ENCODE measurements at places on chromosomes 2 and 18. TPM values are rescaled to one million over a fixed set of nuclear protein-coding genes. Genes with fewer than 3 reads are reported as not detected.

DNA sequence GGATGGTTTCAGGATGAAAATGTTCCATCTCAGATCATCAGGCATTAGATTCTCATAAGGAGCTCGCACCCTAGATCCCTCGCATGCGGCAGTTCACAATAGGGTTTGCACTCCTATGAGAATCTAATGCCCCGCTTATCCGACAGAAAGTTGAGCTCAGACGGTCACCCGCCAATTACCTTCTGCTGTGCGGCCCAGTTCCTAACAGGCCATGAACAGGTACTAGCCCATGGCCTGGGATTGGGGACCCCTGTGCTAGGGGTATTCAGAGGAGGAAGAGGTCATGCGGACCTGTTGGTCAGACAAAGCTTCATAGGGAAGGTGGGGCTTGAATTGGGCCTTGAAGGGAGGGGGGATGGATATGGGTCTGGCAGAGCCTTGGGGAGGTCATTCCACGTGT lies 4.4 kb upstream of the BUB1 start:
- no peak for DNase-seq

DNA sequence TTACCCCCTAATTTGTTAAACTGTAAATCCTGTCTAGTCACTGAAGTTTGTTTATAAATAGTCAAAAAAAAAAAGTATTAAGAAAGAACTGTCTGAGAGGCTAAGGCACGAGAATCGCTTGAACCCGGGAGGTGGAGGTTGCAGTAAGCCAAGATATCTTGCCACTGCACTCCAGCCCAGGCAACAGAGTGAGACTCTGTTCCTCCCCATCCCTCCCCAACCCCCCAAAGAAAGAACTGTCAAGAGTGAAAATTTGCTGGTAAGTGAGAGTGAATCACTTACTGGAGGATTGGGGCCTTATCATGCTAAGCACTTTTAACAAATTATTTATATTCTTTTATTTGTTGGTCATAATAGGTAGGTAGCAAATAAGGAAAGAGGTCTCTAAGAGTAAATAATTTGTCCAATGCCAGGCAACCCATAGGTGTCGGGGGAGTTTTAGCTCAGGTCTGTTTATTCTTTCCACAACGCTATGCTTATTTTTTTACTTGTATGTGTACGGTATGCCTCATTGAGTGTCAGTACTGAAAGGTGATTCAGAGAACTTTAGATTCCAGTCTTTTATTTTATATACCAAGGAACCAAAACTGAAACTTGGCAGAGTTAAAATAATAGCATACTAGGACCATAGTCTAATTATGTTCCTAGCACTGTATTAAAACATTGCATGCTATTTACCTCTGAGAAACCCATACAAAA lies 2.5 kb downstream of the TAF4B start:
- no peak for DNase-seq

- peak; percentile 41 for DNase-seq
Measured at GRCh38 chr2:100876231-100876860, 56.4 kb downstream of the NPAS2 start.

- DNase-seq, result no peak
Measured at GRCh38 chr2:95379371-95379831, 23.1 kb upstream of the FAHD2A start.

DNA sequence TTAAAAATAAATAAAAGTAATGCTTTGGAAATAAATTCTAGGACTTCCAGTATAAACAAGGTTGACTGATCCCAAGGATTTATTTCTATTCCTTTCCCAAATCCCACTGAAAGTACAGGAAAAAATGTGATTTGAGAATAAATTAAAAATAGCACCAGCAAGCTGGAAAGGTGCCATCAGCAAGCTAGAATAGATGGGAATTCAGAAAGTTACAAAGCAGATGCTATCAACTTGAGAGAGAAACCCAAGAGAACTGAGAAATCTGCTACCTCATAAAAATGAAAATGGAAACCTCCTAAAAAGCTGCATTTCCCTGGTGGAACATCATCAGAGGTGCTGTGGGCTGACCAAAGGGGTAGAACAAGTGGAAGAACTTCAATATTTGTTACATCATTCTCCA lies 148.6 kb upstream of the KCNJ3 start:
- no peak for DNase-seq

DNA sequence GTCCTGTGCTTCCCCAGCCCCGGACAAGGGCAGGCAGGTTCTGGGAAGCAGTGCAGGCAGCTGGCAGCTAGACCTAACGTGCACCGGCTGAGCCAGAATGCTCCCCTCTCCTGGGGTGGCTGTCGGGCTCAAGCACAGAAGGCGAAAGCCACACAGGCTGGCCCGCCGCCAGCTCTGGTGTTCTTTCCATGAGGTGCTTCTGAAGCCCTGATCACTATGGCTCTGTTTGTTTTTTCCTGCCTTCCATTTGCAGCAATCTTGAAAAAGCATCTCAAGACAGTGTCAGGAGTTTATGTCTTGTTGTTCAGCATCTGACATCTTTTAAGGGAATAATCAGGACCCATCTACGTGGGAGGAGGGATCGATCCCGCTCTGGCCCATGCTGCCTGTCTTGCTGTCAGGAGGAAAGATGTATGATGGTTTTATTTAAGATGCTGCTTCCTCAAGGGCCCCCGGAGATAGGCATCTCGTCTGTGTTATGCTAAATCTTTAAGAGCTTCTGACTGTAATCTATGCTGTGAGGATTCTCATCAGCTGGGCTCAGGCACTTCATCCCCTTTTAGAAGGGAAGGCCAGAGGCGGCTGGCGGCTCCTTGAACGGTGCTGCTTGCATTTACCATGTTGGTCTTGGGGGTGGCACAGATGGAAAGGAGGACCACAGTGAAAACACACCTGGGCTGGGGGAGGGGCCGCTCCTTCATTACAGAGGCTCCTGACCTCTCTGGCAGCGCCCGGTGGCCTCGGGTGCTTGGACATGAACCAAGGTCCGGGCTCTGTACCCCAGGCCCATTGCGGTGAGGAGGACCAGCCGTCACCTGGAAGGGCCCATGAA lies 118.5 kb upstream of the HDAC4 start:
- no peak for DNase-seq

DNA sequence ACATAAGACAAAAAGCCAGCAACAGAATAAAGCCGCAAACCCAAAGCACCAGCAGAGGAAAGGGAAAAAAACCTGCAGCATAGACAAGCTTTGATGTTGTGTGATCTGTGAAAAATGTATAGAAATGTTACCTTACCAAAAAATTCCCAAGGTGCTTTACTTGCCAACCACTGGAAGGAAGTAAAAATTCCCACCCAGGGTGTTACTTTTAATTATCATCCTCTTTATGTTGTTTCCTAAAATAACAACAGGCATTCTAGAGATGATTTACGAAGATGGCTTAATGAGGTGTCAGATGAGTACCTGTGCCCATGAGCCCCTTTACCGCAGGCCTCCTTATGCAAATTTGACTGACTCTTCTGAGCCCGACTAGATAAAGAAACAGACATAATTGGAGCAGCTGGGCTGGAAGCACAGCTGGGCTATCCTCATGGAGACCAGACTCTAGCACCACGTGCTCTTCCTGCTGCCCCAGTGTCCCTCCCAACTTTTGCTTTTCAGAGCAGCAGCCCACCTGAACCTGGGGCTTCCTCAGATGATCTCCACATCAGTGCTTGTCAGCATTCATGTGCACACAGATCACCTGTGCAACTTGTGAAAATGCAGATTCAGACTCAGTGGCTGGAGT lies 41.5 kb downstream of the SRSF7 start:
- no peak for DNase-seq

DNA sequence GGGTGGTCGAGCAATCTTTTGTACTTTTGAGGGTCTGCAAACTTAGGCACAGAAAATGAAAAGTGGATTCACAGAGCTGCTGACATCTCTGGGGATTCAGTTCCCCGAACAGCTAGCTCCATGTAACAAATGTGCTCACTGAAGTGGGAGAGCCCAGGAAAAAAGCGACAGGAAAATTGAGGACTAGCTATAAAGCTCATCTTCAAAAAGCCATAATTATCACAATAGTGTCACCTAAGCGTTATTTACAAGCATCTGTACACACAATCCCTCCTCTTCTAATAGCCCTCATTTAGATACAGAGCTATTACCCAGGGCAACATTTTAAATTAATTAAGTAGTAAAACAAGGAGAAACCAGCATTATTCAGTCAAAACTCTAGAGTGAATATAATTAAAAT lies 36.1 kb downstream of the RNF152 start:
- no peak for DNase-seq

DNA sequence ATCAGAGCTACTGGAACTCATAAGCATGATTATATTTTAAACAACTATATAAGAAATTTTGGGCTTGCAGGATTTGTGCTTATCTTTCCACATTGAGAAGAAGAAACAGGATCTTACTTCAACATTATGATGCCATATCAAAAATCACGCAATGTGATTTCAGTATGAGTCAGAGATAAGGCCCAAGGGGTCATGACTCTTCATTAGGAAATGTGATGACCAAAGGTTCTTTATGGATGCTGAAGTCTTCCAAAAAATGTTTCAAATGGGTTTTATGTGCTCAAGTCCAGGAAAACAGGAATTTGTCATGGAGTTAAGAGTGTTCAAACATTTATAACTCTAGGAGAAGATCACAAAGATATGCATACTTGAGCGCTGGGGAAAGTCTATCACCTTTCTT lies 7.8 kb upstream of the SERPINB2 start:
- DNase-seq, result peak; percentile 62

- no peak for DNase-seq
Measured at GRCh38 chr2:136929531-136929930, 164.2 kb downstream of the THSD7B start.

- DNase-seq, result no peak
Measured at GRCh38 chr2:128984081-128984480, 665.4 kb upstream of the HS6ST1 start.

DNA sequence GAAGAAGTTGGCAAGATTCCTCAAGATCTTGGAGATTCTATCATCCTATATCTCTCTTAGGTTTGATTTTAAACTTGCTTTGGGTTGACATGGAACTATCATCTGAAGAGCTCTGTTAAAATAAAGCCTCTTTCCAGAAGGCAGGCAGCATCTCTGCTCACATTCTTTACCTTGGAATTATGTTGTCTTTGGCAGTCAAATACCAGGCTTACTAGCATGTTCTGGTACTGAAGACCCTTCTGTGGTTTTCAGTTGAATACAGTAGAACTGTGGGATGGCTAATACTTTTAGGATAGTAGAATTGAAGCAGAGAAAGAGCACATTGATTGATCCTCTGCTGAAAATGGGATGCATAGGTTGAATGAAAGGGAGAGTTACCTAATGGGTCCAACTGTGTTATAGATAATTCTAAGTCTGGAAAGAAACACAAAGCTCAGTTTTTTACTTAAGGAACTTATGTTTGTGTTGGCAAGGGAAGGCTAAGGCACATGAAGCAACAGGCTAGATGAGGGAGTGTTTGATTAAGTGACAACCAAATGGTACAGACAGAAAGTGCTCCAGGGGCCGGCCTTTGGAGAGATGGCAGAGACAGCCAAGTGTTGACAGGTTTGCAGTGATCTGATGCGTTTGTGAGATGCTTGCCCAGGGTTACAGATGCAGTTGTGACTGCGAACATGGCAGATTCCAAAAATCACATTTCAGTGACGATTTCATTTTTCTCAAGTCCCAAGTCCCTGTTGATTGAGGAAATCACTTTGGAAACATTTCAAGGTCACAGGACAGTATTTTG lies 397.9 kb downstream of the MEIS1 start:
- DNase-seq, result peak; percentile 43

The INPP4A gene
- 27.1 TPM for total RNA-seq

The REEP1 gene
- under 0.01 TPM for total RNA-seq

The MPPE1 gene
- 22.5 TPM for total RNA-seq

The OTOS gene
- not detected for total RNA-seq

The GAREM2 gene
- total RNA-seq, result 0.28 TPM

The RAX gene
- not detected for total RNA-seq

The TPO gene
- not detected for total RNA-seq

The TCF7L1 gene
- 0.72 TPM for total RNA-seq
